Naive thymus-derived CD8-positive, alpha-beta T cell (primary cell): ENCODE measurements at places on chromosomes 7 and 10.

DNA sequence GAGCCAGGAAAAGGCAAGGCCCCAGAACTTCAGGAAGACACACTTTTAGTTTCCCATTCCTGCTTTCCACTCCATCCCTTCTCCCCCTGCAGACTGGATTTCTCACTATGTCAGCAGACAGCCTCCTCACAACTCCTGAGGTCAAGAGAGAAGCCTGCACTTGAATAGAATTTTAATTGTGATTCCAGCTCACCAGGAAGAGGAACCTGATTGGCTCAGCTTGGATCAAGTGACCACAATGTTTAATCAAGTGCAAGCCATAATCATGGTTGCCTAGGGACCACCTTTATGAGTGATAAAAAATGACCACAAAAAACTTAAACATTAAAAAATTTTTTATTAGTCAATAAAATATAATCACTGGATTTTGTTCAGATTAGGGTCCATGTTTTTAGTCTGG lies 244.7 kb upstream of the RHOBTB1 start:
- no peak for DNase-seq

DNA sequence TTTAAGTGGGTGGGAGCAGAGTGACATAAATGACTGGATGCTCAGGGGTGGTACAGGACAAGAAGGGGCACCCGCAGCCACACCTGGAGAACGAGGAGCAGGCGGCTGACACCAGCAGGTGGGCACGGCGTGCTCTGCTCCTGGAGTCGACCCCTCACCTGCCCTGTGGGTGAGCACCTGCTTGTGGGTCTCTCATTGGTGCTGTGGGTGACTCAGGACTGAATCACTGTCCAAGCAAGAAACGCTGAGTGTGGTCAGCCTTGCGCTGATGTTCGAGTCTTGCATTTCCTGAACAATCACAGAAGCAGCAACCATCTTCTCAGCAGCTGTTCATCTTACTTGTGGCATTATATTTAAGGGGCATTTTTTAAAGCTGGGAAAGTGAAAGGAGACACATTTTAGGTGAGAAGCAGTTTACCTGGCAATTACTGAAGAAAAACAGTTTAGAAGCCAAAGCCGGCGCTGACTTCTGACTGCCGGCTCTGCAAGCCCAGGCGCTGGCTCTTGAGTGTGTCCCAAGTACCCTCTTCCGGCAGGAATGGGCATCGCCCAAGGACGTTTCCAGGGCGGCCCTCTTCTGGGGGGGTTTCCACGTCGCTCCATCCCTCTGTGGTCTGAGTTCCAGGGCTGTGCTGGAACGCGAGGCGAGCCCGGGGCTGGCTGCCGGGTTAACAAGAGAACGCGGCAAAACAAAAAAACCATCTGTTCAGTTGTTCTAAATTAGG lies 145.2 kb upstream of the PFKP start:
- no peak for DNase-seq

GRCh38 chr10:4848356-4849041 lies 22.5 kb downstream of the AKR1E2 start:
- no peak for DNase-seq

DNA sequence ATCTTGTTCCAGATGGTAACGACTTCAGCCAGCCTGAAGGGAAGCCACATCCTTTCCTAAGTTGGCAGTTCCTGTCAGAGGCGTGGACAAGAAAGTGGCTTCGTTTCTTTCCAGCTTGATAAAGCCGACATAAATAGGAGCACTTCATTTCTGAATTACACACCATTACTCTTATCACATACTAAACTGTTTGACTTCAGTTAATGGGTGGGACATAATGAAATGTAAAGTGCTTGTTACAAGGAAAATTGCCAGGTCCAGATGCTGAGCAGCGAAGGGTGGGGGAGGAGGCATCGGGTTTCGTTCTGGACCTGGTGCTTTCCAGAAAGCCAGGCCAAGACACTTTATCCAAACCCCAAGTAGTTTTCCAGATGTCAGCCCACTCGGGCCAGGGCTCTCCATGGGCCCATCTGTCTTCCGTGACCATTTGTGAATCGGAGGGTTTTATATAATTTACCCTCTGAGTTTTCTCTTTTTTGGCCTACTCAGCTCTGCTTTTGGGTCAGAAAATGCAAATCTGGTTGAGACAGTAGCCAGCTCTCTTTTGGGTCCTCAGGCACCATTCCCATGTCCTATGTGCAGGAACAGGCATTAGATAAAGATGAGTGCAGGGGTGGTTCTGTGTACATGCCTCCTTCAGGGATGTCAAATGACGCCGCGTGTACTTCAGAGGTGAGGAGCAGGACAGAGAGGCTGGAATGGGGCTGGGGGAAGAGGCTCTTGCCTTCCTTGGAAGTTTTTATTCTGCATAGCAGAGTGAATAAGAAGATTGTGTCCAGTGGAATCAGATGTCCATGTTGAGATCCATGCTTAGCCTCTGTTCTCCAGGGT lies 90.2 kb downstream of the TACC2 start:
- DNase-seq: no peak

- no peak for DNase-seq
These were observed 16.4 kb downstream of the FZD1 start for GRCh38 chr7:91280604-91281003.

DNA sequence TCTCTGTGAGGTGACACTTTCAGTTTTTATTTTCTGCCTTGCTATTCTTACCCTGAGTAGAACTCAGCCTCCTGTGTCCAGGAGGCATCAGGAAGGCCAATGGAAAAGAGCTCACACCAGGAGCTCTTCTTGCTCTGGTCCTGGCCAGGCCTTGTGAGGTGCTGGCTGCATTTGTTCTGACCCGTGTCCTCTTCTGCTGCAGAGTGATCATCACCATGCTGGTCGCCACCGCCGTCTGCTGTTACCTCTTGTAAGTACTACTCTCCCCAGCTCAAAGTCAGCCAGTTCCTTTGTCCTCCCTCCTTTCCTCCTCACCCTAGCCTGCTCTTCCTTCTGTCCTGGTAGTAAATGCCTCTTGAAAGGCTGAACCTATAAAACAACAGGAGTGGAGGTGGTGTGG lies 1.6 kb downstream of the ATP6V0E2 start:
- DNase-seq: no peak

DNA sequence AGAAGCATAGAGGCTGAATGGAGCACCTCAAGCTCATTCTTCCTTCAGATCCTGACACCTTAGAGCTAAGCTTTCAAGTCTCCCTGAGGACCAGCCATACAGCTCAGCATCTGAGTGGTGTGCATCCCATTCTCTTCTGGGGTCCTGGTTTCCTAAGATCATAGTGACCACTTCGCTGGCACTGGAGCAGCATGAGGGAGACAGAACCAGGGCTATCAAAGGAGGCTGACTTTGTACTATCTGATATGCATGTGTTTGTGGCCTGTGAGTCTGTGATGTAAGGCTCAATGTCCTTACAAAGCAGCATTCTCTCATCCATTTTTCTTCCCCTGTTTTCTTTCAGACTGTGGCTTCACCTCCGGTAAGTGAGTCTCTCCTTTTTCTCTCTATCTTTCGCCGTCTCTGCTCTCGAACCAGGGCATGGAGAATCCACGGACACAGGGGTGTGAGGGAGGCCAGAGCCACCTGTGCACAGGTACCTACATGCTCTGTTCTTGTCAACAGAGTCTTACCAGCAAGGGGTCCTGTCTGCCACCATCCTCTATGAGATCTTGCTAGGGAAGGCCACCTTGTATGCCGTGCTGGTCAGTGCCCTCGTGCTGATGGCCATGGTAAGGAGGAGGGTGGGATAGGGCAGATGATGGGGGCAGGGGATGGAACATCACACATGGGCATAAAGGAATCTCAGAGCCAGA lies 31.0 kb downstream of the PRSS2 start:
- DNase-seq: no peak

- DNase-seq: no peak
These were observed 73.0 kb upstream of the LRRTM3 start for GRCh38 chr10:66852811-66853210.

DNA sequence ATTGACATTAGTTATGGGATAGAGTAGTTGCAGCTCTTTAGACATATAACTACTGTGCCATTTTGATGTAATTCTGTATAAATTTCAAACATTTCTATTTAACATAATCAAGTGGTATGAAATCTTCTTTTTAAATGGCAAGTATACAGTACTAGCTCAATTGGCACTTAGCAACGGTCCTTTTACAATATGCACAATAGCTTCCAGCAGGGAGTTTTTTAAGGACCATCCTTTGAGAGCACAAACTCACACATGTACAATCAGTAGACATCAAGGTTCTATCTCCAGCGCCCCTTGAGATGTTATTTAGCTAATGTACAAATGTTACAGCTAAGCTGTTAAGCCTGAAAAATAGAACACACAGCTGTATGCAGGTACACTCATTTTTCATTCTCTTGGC lies 480.7 kb downstream of the TFEC start:
- no peak for DNase-seq

DNA sequence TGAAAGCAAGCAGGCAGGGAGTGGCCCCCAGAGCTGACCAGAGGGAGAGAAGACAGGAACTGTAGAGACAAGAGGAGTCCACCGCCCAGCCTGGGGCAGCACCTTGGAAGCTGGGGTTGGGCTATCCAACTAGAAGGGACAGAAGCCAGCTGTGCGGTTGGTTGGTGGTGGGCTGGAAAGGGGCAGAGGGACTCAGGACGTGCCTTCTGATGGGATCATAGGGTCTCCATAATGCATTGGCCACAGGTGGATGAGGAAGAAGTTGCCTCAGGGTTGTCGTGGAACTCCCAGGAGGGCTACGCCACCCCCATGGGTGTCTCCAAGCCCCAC lies 114.0 kb upstream of the RET start:
- DNase-seq: no peak

DNA sequence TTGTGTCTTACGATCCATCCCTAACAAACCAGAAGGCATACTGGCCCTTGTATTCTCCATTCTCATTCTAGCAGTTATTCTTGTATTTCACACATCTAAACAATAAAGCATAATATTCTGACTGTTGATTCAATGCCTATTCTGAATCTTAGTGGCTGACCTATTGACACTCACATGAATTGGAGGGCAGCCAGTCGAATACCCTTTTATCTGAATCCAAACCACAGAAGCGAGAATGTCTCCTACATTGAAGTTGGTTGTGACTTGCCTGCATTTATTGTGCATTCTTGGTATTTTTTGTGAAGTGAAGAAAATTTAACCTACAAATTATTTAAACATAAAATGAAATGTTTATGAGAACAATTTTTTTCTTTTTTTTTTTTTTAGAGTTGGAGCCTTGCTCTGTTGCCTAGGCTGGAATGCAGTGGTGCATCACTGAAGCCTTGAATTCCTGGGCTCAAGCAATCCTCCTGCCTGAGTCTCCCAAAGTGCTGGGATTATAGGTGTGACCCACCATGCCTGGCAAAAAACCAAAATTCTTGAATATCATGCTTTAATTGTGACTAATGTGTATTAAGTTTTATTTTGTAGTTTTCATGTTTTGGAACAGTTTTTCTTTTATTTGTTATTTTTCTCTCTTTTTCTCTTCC lies 22.7 kb downstream of the EXOC4 start:
- DNase-seq: no peak

DNA sequence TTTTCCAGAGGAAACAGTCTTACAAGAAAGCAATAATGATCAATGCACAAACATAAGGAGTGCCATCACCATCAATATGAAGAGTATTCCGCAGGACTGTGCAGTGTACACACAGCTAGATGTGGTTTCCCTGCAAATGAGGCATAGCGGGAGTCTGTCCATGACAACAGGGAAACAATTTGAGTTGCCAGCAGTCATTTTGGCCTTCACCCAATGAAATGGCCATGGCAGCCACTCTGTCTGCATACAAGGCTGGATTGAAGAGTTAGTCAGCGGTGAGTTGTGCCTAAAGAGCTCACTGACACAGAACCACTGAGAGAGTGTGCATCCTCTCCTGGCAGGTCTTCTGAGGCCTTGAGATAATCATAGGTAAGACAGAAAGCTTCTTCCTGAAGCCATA lies 303.3 kb downstream of the IPMK start:
- no peak for DNase-seq

- DNase-seq: peak; percentile 46
These were observed 77.6 kb upstream of the EN2 start for GRCh38 chr7:155380221-155380861.

DNA sequence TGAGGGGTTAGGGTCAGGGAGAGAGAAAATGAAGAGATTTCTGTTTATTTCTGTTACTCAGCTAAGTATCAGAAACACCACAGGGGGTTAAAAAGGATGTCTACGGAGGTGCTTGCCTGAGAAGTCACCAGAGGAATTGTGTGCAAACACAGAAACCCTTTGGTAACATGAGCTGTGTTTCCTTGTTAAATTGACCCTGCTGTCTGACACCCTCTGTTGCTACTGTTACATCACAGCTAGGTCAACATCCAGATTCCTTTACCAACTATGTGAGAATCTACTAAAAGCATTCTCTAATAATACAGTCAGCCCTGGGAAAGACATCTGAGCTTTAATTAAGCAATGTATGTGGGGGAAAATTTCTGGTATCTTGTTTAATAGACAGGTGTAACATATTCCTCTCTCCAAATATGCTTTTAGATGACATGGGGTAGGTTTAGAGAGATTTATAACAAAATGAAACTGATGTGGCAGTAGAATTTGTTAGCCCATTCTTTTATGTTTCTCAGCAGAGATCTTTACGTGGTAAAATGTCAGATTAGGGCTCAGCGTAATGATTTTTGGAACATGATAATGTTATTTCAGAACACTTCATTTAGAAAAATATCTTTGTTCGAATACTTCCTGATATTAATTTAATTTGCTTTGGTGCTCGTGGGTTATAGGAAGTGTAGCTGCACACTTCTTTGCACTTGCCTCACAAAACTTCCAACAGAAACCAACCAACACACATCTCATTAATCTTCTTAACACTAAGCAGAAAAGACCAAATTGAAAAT lies 168.0 kb upstream of the AHR start:
- DNase-seq: no peak

DNA sequence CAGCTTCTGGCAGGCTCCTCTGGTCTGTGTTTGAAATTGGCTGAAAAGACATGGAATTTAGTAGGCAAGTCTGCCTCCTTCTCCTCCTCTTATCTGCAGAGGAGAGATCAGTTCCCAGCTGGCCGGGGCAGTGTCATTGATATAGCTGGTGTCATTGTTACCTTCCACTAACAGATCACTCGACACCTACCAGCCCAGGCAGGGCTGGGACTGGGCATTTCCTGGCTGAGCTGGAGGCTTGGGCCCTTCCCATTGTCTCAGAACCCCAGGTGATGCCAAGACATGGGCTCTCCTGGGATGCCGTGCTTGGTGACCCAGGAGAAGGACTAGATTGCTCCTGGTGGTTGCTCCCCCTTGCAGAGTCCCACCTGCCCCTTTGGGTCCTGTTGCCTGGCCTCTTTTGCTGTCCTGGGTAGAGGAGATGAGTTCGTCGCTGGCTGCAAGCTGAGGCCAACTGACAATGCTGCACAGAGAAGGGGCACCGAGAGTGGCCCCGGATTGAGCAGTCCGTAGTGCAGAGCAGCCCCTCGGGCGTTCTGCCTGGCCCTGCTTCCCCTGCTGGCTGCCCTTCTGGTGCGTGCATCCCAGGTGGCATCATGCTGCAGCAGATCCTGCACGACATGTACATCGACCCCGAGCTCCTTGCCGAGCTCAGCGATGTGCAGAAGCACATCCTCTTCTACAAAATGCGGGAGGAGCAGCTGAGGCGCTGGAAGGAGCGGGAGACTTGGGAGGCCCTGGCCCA lies at the start of gene SH2D4B:
SH2D4B (plus strand) TSS at position 167 of the 745 bp plus-strand sequence; CDS start at position 597, 430 bp downstream.
- DNase-seq: no peak

GRCh38 chr7:44769776-44770294 lies 21.2 kb downstream of the ZMIZ2 start:
- DNase-seq: no peak

- no peak for DNase-seq
These were observed 214.4 kb upstream of the KIAA1217 start for GRCh38 chr10:23994459-23995046.

GRCh38 chr10:112634096-112634830 lies 187.2 kb downstream of the VTI1A start:
- no peak for DNase-seq

GRCh38 chr7:24899161-24899560 lies 80.8 kb downstream of the OSBPL3 start:
- DNase-seq: no peak

- DNase-seq: no peak
These were observed 40.8 kb upstream of the ZNF438 start for GRCh38 chr10:31072451-31072850.
